CD4-positive, alpha-beta T cell treated with Interferon gamma for 1 hour (primary cell): ENCODE measurements at places on chromosomes 1 and 21.
A peak's percentile ranks its signal among the peaks of the same experiment; 100 is the strongest.

GRCh38 chr1:107243461-107243860 is 102.6 kb downstream of the NTNG1 start:
- no peak for DNase-seq

- no peak for DNase-seq
Measured at GRCh38 chr1:6249739-6250689, 6.0 kb downstream of the HES3 start.

- DNase-seq, result no peak
Measured at GRCh38 chr21:35298757-35299156, 249.7 kb upstream of the RUNX1 start.

DNA sequence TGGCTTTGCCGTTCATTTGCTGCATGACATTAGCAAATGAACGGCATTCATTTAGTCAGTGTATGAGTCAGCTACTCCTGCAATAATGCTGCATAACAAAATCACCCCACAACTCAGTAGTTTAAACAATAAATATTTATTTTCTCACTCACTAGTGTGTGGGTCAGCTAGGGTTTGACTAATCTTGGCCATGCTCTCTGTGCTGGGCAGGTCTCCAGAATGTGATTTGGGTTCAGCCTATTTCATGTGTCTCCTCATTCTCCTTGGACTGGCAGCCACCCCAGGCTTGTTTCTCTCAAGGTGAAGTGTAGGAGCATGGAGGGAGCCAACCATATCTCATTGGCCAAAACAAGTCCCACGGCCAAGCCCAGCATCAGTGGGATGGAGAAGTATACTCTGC is 104.3 kb downstream of the LACTBL1 start:
- no peak for DNase-seq

DNA sequence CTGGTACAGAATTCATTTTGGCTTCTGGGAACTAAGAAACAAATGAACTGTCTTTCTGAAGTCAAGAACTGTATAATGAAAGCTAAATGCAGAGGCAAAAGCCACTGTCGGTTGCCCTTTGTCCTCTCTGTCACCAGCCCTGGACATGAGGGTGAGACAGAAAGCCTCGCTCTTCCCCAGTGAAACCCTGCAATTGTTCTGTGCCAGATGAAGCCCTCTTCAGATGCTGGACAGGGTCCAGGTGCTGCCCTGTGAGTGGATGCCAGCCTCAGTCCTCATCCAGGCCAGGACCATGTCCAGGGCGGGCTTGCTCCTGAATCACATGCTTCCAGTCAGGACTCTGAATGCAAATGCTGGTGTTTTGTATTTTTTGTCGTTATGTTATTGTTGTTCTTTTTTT is 138.7 kb downstream of the RUNX1 start:
- no peak for DNase-seq

- DNase-seq, result no peak
Measured at GRCh38 chr1:60746278-60746791, 336.0 kb upstream of the NFIA start.

DNA sequence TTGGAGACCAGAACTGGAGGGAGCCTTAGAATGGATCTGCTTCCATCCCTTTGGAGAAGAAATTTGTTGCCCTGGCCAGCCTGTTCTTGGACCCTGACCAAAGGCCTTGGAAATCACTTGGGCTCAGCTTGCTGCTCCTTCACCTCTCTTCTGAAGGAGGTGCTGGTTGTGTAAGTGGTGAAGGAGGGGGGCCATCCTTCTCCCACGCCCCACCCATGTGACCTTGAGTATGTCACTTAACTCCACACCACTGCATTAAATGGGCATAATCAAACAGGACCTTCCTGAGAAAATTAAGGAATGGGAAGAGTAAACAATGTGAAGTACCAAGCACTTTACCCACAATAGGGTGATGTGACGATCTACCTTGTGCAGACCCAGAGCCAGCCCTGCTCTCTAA is 68.3 kb upstream of the GJB5 start:
- no peak for DNase-seq

- peak; percentile 59 for DNase-seq
Measured at GRCh38 chr1:154479764-154480421, 22.1 kb upstream of the TDRD10 start.

- DNase-seq, result no peak
Measured at GRCh38 chr1:29836651-29837646, 600.6 kb downstream of the PTPRU start.

DNA sequence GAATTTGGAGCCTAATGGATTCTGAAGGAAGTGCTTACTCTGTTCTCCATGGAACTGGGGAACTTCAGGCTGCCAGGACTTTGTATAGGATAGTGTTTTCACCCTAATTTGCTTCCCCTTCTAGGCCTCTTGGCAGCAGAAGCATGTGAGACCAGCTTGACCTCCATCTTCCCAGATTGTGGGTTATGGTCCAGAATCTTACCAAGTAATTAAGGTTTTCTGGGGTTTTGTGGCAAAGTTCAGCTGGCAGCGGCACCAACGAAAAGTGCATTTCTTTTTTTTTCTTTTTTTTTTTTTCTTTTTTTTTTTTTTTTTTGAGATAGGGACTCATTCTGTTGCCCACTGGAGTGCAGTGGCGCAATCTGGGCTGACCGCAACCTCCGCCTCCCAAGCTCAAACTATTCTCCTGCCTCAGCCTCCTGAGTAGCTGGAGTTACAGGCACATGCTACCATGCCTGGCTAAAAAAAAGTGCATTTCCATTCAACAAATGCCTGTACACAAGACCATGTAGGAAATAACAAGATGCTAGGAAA is 3.4 kb upstream of the BMP8A start:
- no peak for DNase-seq

DNA sequence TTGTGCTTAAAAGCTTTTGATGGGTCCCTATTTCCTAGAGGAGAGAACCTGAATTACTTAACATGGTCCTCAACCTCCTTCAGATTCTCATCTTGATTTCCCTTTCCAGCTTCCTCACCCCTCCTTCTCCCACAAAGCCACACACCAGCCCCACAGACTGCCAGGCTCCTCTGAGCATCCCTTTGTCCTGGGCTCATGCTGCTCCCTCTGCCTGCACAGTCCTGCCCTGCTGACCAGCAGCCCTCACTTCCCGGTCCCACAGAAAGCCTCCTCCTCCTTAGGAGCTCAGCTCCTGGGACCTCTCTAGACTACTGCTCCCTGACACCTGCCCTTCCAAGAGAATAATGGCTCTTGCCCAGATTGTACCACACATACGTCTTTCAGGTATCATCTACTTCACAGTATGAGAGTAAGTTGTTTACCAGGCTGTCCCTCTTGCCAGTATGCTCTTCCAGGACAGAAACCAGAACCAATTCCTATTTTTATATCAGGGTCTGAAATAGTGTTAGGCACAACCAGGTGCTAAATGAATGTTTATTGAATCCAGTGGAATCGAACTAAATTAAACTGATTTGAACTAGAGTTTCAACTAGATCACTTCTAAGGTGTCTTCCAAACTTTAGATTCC is 373.4 kb downstream of the LMX1A start:
- no peak for DNase-seq

DNA sequence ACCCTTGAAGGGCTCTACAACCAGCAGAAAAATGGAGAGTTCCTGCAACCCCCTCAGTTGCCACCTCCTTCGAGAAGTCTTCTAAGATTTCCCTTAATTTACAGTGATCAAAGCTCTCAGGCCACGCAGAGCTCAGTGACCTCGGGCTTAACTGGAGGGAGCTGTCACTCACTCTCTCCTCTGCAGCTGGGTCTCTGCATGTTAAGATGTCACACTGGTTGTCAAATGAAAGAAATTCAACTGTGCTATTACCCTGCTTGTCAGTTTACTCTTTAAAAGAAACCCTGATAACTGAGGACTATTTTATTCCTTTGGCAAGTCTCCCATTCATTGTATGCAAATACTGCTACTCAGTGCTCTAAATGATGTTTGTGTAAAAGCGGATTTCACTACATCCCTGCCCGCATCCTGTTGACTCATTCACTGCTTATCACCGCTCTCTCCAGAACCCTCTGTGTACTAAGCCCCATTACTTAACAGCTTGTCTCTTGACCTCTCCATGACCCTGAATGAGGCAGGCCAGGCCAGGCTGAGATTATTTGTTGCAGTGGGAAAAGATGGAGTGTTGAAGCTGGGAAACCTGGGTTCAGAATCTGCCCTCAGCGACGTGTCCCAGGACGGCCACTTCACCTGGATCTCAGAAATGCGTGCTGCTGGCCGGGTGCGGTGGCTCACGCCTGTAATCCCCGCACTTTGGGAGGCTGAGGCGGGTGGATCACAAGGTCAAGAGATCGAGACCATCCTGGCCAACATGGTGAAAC is 13.7 kb downstream of the DHRS3 start:
- DNase-seq, result peak; percentile 73

GRCh38 chr1:235199441-235199840 is 38.4 kb upstream of the RBM34 start:
- DNase-seq, result no peak

- no peak for DNase-seq
Measured at GRCh38 chr1:244019982-244020485, 31.0 kb upstream of the ZBTB18 start.

- DNase-seq, result no peak
Measured at GRCh38 chr1:78237364-78237916, 191.7 kb downstream of the GIPC2 start.

- no peak for DNase-seq
Measured at GRCh38 chr1:245108909-245109308, 45.9 kb upstream of the KIF26B start.

DNA sequence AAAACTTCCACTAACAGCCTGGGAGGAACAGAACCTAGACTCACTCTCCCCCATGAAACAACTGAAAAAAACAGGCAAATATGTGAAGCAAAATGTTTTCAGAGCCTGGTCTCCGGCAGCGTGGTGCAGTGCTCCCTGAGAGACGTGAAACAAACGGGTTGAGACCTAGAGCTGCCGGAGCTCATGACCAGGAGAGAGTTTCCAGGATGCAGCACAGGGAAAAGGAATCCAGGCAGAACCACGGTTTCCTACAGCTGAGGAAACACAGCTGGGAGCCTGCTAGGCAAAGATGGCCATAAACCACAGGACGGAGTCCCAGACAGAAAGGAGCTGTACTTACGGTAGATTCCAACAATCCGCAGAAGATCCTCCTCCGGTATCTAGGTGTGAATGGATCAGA is 20.2 kb upstream of the SLC19A1 start:
- no peak for DNase-seq

DNA sequence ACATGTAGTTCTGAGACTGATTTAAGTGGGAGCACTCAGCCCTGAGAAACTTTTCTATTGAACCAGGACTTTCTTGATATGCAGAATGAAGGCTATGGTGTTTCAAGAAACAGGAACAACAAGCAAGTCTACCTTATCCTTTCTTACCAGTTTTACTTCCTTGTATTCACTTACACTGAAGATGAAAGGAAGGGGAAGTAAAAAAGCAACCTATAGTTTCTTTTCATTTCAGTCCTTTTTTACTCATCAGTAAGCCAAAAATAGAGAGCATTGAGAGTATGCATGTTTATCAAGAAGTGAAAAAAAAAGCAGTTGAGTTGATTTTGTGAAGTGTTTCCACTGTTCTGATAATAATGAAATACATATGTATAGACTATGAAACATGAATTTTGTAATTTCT is 1010.3 kb downstream of the AMY1C start:
- no peak for DNase-seq

GRCh38 chr1:147337040-147337630 is 94.7 kb downstream of the CHD1L start:
- DNase-seq, result no peak

DNA sequence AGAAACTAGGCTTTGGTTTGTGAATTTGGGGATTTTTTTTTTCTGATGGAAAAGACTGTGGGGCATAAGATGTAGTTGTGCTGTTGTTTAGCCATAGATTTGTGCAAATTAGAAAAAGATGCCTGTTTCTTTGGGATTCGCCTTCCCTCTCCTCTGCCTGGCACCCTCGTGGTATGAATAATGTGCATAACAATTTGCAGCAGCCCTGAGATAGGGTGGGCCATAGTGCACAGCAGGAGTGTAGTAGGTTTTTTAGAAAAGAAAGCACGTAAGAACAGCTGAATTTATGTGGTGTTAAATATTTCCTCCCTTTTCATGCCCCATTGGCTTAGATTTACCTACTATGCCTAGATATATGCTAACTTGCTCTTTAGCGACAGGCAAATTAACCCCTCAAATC is 158.9 kb downstream of the PTGER3 start:
- DNase-seq, result no peak

DNA sequence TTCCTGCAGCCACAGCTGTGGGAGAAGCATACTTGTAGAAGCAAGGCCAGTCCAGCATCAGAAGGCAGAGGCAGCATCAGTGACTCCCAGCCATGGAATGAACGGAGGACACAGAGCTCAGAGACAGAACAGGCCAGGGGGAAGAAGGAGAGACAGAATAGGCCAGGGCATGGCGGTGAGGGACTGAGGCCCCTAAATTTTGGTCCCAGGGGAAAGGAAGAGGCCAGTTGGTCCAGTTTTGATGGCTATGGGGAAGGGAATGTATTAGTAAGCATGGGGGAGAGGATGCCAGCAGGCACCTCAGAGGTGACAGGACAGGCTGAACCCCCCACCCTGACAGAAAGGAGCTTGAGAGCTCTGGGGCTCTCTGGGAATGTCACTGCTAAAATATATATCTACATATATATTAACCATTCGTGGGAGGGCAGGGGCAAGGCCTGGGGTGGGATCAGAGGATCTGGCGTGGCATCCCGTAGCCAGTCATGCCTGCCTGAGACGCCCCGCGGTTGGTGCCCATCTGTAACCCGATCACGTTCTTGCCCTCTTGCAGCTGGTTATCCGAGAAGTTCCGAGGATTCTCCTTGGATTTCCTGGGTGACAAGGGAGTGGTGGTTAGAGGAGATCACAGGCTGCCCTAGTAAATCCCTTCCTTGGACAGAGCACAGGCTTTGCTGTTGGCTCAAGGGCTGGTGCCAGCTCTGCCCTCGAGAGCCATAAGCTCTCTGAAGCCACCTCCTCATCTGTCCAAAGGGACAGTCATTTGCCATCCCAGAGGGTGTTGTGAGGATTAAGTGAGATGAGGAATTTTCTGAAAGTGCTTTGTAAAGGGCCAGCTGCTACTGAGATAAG is 6.7 kb downstream of the TAGLN2 start:
- no peak for DNase-seq

DNA sequence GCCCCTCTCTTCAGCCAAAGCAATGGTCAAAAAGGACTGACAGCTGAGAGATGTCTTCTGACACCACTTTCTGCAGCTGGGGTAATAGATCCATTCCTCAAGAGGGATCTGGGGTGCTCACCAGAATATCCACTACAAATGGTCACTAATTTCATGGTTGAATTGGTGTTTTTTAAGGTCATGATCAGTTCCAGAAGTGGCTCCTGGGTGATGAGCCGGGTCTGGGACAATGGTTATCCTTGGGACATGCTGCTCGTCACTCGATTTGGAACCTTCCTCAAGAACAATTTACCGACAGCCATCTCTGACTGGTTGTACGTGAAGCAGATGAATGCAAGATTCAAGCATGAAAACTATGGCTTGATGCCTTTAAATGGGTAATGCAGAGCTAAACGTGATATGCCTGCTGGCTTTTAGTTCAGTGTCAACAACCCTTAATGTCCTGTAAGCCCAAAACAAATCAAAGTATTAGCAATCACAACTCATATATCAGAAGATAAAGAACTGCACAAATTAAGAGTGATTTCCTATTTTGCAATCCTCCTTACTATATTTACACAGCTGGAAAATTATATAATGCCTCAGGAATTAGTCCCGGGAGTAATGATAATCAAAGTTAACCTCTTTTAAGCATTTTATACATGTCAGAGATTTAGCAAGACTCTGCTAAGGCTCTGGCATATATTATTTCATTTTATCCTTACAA is 20.1 kb downstream of the FMO3 start:
- no peak for DNase-seq
